ENCODE measurements at places on chromosomes 3 and 15.

GRCh38 chr15:80545078-80545477 is 140.9 kb downstream of the ARNT2 start:
- DNase-seq = no peak

- DNase-seq = no peak
Observed at GRCh38 chr3:53525765-53526703, 31.6 kb downstream of the CACNA1D start.

DNA sequence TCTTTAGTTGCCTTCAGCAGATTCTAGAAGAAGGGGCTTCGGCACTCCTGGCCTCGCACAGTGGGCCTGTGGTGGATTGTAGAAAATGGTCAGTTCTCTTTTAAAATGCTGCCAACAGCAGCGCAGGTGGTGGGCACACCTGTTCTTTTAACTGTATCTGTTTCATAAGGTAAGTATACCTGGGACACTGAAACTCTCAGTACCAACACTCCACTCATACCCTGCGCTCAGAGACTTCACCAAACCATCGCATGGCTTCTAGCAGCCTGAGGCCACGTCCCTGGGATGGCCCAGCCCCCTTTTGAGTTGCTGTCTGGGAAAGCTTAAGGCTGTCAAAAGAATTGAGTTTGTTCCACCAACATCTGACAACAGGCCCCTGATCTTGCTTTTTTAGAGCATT is 56.7 kb upstream of the MCF2L2 start:
- DNase-seq = no peak

GRCh38 chr3:152317956-152318355 is 49.2 kb downstream of the MBNL1 start:
- no peak for DNase-seq

GRCh38 chr15:81955382-81956062 is 90.3 kb downstream of the MEX3B start:
- DNase-seq = peak; percentile 2

DNA sequence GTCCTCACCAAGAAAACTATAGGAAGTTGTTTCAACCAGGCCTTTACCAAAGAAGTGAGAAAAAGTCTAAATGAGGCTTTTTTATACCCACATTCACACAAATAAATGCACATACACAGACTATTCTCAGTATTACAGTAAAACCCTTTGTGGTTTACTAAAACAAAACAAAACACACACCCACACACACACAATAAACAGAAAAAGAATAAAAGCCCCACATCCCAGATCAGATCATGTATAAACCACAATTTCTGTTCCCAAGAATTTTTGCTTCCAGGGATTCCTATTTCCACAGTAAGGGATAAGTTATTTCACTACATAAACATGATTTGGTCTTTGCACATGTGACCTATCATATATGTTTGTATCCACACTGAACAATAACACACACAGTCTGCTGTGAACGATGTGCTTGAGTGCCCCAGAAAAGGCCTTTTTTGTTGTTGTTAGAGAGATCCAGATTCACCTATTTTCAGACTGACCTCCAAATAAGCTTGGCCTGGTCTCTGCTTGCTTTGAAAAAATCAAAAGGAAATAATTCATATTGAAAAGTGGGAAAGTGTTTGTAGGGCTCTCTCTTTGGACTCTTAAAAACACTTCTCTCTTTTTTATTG is 283.4 kb upstream of the ATP11B start:
- no peak for DNase-seq
